M059J (cell line): ENCODE measurements at places on chromosomes 16 and 17. TPM values are rescaled to one million over a fixed set of nuclear protein-coding genes. Genes with fewer than 3 reads are reported as not detected.
A peak's percentile ranks its signal among the peaks of the same experiment; 100 is the strongest.

The ETV4 gene
- total RNA-seq = 4.2 and 6.9 TPM in 2 replicates

The TEKT1 gene
- not detected in 2 replicates for total RNA-seq

GRCh38 chr17:13725288-13725990 is 123.7 kb upstream of the HS3ST3A1 start:
- peak; percentile 78 for DNase-seq

DNA sequence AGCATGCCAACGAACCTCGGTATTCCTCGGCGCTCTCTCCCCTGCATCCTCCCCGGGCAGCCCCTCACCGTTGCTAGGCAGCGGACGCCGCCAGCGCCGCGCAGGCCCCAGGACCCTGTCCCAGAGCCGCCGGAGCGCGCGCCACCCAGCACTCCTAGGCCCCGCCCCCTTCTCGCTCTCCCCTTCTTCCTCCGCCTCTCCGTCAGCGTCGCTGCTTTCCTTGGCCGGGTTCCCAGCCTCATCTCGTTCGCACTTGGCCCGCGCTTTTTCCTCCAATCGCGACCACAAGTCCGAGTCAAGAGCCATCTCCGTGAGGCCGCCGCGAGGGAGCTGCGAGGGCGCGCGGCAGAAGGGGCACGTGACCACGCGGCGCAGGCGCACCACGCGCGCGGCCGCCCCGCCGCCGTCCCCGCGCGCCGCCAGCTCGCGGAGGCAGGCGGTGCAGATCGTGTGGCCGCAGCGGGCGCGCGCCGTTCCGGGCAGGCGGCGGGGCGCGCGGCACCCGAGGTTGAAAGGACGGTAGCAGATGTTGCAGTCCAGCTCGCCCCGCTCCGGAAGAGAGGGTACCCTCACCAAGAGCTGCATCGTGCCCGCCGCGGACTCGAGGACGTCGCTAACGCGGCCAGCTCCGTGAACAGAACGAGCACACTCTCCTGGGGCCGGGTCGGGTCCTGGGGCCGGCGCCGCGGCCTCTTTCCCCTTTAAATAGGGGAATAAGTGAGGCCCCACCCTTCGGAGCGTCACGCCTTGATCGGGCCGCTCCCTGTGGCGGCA is at the start of gene RNF227:
Gene RNF227 (minus strand): TSS at position 679 of the 774 bp plus-strand sequence. CDS start 94 bp downstream, at position 585.
- peak; percentile 94 for DNase-seq
